ENCODE measurements at places on chromosomes 16 and 17. TPM values are rescaled to one million over a fixed set of nuclear protein-coding genes. Genes with fewer than 3 reads are reported as not detected.
A peak's percentile ranks its signal among the peaks of the same experiment; 100 is the strongest.

DNA sequence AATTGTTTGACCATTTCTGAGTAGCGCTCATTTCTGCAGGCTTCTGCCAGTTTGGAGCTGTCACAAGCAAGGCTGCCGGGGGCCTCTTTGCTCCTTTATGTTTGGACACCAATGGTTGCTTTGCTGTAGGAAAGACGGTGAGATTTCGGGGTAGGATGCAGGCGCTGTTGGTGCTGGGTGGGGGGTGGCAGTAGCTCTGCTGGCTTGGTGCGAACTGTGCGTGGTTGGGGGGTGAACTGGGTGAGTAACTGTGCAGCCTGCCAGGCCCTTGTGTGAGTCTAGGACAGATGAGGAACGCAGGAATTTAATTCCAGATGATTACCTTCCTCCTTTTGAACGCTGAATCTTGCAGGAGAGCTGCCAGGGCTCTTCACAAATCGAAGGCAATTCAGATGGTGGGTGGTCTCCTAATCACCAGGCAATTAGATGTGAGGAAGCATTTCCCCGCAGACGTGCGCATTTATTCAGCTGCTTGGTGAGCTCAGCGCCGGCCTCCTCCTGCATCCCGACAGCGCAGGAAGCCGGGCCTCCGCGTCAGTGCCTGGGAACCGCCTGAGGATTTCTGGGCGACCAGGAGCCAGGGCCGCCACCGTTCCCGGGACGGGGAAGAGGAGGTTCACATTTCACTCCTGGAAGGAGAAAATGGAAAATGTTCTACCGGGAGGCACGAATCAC is 154.4 kb downstream of the FOXL1 start:
- DNase-seq: no peak
- H3K36me3 ChIP-seq: no peaks in the 10 kb centered on the region
- H3K4me3 ChIP-seq: no peak overlapping the region
- peaks cover 89% of the 10 kb centered on the region for H3K27me3 ChIP-seq

CRISPLD2 gene
- total RNA-seq: 102 TPM

DNA sequence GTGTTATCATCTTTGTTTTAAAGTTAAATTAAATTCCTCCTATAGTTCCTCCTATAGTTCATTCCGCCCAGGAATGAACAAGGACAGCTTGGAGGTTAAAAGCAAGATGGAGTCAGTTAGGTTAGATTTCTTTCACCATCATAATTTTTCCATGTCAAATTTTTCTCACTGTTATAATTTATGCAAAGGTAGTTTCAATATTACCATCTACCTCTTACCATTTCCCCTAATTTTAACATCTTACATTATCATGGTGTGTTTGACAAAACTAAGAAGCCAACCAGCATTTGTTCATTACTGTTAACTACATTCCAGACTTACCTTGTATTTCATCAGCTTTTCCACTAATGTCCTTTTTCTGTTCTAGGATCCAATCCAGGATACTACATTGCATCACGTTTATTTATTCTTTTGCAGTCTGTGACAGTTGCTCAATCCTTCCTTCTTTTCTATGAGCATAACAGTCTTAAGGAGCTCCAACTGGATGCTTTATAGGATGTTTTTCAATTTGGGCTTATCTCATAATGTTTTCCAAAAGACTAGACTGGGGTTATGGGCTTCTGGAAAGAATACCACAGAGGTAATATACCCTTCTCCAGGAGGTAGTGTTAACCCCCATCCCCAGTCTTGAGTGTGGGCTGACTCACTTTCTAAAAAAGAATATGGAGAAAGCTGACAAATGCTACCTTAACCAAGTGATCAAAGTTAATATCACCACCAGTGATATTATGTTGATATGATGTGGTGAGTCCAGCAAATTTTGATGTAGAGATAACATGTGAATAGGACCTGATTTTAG is 158.5 kb downstream of the PPM1E start:
- no peak overlapping the region for H3K4me3 ChIP-seq
- H3K27ac ChIP-seq: no peak overlapping the region
- H3K27me3 ChIP-seq: no peaks in the 10 kb centered on the region
- H3K36me3 ChIP-seq: no peaks in the 10 kb centered on the region
- DNase-seq: no peak

DNA sequence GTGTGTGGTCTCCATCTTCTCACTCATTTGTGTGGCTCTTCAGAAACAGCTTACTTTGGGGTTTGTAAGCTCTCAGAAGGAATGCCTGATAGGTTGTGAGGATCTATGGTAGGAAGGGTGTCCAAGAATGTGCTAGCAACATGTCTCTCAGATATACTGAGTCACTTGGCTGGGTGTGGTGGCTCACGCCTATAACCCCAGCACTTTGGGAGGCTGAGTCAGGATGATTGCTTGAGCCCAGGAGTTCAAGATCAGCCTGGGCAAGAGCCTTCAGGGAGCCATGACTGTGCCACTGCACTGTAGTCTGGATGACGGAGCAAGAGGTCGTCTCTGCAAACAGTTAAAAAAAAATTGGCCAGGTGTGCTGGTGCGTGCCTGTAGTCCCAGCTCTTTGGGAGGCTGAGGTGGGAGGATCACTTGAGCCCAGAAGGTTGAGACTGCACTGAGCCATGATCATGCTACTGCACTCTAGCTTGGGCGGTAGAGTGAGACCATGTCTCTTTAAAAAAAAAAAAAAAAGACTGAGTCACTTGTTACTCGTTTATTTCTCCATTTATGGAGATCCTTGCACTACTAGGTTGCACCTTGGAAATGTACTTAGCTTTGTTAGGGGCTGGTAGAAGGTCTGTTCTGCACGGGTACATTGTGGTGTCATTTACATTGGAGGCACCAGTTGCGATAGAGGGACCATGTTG is 232.0 kb downstream of the SNX29 start:
- no peaks in the 10 kb centered on the region for H3K4me1 ChIP-seq
- no peaks in the 10 kb centered on the region for H3K27me3 ChIP-seq
- H3K36me3 ChIP-seq: no peaks in the 10 kb centered on the region
- DNase-seq: no peak
- H3K27ac ChIP-seq: no peak overlapping the region

- H3K27me3 ChIP-seq: no peaks in the 10 kb centered on the region
- peaks cover 52% of the 10 kb centered on the region for H3K4me1 ChIP-seq
- H3K4me3 ChIP-seq: no peak overlapping the region
- H3K27ac ChIP-seq: no peak overlapping the region
- DNase-seq: no peak
- H3K36me3 ChIP-seq: no peaks in the 10 kb centered on the region
Measured at GRCh38 chr17:57991537-57991936, 3.5 kb upstream of the VEZF1 start.

GRCh38 chr17:67518876-67519275 is 141.8 kb downstream of the PITPNC1 start:
- no peaks in the 10 kb centered on the region for H3K27me3 ChIP-seq
- DNase-seq: no peak
- H3K4me3 ChIP-seq: no peak overlapping the region
- H3K4me1 ChIP-seq: peaks cover 43% of the 10 kb centered on the region
- no peaks in the 10 kb centered on the region for H3K36me3 ChIP-seq
- no peak overlapping the region for H3K27ac ChIP-seq

GRCh38 chr16:24610416-24610755 is 71.0 kb downstream of the RBBP6 start:
- H3K4me1 ChIP-seq: peaks cover 15% of the 10 kb centered on the region
- H3K27me3 ChIP-seq: peaks cover 44% of the 10 kb centered on the region
- H3K27ac ChIP-seq: no peak overlapping the region
- peak overlapping the region; percentile 35 for H3K4me3 ChIP-seq
- no peaks in the 10 kb centered on the region for H3K36me3 ChIP-seq
- no peak for DNase-seq

GRCh38 chr17:80063830-80064585 is 27.6 kb downstream of the CCDC40 start:
- no peak overlapping the region for H3K4me3 ChIP-seq
- H3K27ac ChIP-seq: peak overlapping the region; percentile 66
- no peaks in the 10 kb centered on the region for H3K36me3 ChIP-seq
- H3K4me1 ChIP-seq: peaks cover 28% of the 10 kb centered on the region
- H3K27me3 ChIP-seq: no peaks in the 10 kb centered on the region
- no peak for DNase-seq

Measured in stomach (tissue), 19 donors.